ENCODE measurements at places on chromosomes 4 and X.
A peak's percentile ranks its signal among the peaks of the same experiment; 100 is the strongest.

- no peak for DNase-seq
Observed at GRCh38 chr4:86221002-86221401, 138.9 kb downstream of the MAPK10 start.

GRCh38 chr4:2803624-2804448, 11.0 kb downstream of the SH3BP2 start:
- DNase-seq = peak; percentile 21

GRCh38 chr4:7596918-7597606, 162.3 kb upstream of the PSAPL1 start:
- no peak for DNase-seq

GRCh38 chrX:8988446-8988845, 45.5 kb downstream of the FAM9B start:
- DNase-seq = peak; percentile 46

DNA sequence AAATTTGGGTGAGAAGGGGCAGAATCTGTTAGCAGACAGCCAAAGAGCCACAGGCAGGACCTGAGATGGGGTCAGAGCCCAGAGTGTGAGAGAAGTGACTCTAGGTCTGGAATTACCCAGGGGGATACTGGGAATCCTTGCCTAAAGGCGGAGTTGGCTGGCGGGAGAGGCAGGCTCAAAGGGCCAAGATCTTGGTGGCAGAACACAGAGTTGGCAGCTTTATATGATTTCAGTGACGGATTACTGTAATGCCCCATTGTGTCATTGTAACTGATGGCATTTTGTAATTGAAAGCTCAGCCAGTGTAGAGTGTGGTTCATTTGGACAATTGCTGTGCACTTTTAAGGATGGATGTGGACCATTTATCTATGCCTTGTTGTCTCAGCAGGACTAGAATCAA, 77.3 kb downstream of the SMIM20 start:
- no peak for DNase-seq

GRCh38 chr4:53582194-53582593, 9.1 kb downstream of the LNX1 start:
- no peak for DNase-seq

DNA sequence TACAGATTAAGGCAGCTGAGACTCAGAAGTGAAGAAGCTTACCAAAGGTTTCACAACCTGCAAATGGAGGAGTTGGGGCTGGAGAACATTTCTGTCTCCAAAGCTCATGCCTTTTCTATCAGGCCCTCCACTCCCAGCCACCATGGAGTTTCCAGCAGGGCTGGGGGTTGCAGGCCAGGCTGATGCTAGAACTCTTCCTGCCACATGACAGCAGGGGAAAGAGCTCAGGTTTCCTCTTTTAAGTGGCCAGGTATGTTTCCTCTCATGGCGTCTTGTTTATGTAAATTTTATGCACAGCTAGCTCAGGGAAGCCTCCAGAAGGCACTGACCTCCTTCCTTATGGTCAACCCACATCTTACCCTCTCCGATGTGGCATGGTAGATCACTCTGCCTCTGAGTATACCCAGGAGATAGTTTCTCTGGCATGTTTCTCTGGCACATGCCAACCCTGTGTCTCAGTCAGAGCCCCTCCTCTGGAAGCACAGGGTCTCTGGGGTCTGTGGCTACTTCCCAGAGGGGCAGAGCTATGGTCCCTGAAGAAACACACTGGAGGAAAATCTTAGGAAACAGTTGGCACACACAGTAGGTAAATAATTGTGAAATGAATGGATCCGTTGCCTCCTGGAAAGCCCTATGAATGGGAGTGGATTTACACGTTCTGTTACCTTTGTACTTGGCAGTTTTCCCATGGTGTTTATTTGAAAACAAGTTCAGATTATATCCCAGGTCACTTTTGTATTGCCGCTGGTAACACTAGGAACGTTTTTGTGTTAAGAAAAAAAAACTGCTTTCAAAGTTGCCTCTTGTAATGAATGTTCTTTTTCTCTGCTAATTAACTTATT, 28.9 kb downstream of the PDK3 start:
- no peak for DNase-seq

- DNase-seq = no peak
Observed at GRCh38 chrX:18886005-18886343, 97.9 kb downstream of the PHKA2 start.

DNA sequence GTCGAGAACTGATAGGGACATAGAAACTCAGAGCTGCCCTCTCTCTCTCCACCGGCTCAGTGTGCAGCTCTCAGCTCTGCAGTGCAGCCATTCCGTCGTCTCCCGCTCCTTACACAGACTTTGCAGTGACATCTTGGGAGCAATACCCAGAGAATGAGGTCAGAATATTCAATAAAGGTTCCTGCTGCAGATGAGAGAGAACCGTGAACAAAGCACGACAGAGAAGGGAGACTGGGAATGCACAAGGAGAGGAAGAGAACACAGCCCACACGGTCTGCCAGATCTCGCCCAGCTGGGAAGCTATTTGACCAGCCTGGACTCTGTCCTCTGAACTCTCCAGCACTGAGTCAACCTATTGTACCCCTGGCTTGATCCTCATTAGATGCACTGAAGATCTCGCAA, 118.0 kb upstream of the PPARGC1A start:
- DNase-seq = no peak

- DNase-seq = peak; percentile 88
Observed at GRCh38 chr4:123833171-123833643, 436.6 kb downstream of the SPRY1 start.

DNA sequence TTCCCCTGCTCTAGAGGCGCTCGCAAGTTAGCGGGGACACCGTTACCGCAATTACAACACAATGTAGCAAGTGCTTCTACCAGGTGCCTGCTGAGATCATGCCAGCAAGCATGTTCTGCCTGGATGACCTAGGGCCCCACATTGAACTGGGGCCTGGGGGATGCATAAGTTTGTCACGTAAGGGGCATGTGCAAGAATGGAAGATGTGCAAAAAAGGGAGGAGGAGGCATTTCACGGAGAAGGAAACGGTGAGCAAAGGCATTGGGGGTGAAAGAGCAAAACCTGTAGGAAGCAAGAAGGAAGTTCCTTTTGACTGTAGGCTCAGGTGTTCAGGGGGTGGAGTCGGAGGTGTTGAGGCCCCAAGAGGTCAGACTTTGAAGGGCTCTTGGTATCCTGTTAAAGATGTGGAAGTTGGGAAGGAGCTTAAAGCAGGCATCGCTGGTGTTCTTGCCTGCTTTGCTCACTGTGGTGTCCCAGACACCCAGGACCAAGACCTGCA, 602 bp upstream of the SCARB2 start:
- no peak for DNase-seq

DNA sequence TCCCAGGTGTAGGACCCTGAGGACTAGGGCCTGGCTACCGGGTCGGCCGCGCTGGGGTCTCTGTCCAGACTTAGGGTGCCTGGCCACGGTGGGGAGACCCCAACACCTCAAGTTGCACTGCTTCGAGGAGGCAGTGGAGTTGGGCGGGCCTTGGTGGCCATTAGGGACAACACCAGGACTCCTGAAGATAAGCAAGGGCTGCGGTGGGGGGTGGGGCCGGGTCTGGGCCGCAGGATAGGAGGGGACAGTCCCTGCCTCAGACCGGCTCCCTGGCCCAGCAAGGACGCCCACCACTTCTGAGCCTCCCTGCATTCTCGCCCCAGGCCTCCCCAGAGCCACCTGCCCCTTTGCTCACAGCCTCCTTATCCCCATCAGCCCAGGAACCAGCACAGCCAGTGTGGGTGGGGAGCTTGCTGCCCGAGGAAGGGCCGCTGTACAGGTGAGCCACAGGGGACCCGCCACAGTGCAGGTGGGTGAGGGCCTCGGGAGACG, 5.5 kb upstream of the MXD4 start:
- no peak for DNase-seq

GRCh38 chrX:39487166-39487968, 610.4 kb downstream of the BCOR start:
- no peak for DNase-seq

DNA sequence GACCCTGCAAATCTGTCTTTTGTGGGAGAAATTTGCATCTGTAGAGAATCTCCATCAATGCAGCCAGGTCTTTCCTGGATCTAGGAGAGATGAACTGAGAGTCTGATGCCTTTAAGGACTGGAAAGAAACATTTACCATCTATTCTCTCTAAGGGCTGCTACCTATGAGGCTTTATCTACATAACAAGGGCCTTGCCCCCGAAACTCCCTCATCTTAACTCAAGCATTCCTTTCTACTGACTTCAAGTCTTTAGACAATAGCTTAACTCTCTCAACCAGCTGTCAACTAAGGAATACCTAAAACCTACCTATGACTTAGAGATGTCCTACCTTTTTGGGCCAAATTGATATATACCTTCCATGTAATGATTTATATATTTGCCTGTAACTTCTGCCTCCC, 32.1 kb downstream of the MAGEB17 start:
- DNase-seq = no peak

DNA sequence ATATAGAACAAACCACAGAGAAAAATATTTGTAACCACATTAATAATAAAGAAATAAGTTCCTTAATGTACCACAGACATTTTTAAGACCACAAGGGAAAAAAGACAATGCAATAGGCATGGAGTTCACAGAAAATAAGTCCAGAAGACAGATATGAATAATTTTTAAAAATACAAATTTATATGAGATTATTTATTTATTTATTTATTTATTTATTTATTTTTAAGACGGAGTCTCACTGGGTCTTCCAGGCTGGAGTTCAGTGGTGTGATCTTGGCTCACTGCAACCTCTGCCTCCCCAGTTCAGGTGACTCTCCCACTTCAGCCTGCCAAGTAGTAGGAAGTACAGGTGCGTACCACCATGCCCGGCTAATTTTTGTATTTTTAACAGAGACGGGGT, 53.7 kb downstream of the THAP9 start:
- DNase-seq = peak; percentile 21

DNA sequence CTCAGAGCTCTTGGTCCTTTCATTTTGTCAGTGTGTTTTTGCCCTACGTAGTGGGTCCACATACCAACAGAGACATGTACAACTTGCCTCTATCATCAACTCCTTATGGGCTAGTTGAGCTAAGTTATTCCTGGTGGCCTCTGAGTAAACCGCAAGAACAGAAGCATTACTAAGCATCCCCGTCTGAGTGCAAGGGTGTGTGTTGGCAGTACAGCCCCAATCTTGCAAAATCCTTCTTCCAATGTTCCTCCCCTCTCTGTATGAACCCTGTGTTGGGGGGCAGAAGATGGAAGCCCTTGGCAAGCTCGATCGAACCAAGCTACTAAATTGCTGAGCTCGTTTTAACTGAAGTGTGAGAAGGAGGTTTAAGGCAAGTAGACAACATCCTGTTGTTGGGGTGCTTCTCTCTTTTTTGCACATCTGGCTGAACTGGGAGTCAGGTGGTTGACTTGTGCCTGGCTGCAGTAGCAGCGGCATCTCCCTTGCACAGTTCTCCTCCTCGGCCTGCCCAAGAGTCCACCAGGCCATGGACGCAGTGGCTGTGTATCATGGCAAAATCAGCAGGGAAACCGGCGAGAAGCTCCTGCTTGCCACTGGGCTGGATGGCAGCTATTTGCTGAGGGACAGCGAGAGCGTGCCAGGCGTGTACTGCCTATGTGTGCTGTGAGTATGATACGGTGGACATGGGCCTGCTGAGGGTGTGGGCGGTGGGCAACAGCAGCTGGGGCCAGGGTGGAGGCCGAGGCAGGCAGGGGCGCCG, at the start of gene SH2D1A:
SH2D1A (plus strand) TSS at position 447 of the 760 bp plus-strand sequence; CDS start at position 527, 80 bp downstream.
- DNase-seq = no peak

DNA sequence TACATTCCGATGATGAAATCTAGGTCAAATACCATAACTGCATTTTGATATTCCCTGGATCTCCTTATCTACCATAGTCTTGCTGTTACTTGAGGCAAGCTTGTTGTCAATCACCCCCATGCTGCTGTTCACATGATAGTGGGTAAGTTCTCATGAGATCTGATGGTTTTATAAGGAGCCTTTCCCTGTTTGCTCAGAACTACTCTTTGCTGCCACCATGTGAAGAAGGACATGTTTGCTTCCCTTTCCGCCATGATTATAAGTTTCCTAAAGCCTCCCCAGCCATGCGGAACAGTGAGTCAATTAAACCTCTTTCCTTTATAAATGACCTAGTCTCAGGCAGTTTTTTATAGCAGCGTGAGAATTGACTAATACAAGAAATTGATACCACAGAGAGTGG, 432.0 kb downstream of the GLUD2 start:
- DNase-seq = peak; percentile 0

DNA sequence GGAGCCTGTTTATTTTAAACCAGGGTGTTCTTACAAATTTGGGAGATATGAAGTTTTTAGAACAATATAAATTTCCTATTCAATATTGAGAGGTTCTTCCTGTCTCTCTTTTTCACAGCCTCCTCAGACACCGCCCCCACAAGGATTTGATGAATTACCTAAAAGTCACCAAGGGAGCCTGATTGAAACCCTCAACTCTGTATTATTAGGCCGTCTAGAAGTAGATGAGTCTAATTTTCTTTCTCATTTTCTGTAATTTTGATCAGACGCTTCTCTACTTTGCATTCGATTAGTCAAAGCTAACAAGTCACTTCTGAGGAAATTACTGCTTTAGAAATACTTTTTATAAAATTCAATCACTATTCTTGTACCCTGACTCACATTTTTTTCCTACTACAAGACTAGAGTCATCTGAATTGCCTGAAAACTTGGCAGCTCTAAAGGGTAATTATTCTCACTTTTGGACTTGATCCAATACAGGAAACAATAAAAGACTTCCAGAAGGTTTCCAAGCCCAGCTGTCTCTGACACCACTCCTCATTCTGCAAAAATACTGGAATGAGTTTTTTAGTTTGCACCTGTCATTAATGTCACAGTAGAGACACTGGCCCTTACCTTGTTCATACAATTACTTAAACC, 111.2 kb downstream of the ELOVL6 start:
- DNase-seq = peak; percentile 90

DNA sequence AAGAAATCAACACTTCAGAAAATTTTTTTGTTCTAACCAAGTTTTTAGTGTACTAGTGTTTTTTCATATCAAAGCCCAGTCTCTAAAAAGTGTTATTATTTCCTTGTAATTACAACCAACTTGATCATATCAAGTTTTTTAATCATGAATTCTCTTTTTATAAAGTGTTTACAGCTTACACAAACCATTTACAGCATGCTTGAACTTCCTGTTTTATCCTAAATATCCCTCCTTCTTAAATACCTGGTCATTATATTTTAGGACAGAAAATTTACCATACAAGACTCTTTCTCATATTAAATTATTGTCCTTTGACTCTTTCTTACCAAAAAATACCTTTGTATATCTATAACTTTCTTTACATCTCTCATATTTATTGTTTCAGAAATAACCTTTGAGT, 89.4 kb upstream of the NPY2R start:
- no peak for DNase-seq

DNA sequence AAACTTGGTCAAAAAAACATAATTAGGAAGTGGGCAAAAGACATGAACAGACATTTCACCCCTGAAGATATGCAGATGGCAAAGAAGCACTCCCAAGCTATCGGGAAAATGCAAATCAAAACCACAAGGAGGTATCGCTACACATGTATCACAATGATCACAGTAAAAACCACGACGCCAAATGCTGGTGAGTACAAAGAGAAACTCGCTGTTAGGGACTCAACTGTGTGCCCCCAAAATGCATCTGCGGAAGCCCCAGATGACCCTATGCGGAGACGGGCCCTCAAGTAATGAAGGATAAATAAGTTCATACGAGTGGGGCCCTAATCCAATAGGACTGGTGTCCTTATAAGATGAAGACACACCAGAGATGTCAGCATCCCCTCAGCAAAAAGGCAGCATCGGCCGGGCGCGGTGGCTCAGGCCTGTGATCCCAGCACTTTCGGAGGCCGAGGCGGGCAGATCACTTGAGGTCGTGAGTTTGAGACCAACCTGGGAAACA, 10.2 kb downstream of the GAK start:
- DNase-seq = no peak

- DNase-seq = no peak
Observed at GRCh38 chr4:122884499-122884898, 37.9 kb downstream of the NUDT6 start.

Data from fibroblast of skin of right biceps (primary cell).